ENCODE measurements at places on chromosomes 3 and 15.
A peak's percentile ranks its signal among the peaks of the same experiment; 100 is the strongest.

GRCh38 chr3:172043766-172044165 lies 4.4 kb downstream of the FNDC3B start:
- no peak for DNase-seq

- DNase-seq, result no peak
These were observed 17.3 kb downstream of the PP2D1 start for GRCh38 chr3:19994796-19995195.

DNA sequence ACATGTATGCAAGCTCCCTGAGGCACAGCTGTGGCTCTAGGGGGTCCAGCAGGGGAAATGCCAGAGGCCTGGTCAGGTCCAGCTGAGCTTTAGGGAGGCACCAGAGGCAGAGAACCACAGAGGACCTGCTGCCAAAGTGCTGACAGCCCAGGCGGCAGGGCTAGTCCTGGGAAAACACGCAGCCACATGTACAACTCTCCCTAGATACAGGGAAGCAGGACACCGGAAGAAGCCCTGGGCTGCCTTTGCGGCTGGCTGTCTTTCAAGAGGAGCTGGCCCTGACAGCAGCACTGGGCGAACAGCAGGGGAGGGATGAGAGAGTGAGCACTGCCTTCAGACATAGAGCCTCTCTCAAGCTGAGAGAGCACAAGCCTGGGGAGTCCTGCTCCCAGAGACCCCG lies 40.7 kb downstream of the RFT1 start:
- DNase-seq, result no peak

- no peak for DNase-seq
These were observed 267.3 kb downstream of the FOXP1 start for GRCh38 chr3:71316066-71316777.

GRCh38 chr15:89898614-89899294 lies 5.0 kb upstream of the AP3S2 start:
- peak; percentile 35 for DNase-seq

DNA sequence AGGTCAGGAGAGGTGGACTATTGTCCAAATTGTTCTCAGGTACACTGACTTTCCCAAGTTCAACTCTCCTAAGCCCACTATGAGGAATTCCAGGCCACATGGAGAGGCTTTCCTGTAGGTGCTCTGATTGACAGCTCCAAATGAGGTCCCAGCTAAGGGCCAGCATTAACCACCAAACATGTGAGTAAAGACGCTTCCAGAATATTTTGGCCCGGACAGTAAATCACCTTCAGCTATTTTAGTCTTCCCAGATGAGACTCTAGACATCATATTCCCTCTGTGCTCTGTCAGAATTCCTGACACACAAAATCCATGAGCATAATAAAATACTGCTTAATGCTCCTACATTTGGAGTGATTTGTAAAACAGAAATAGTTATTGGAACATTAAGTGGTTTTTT lies 135.5 kb downstream of the TGFBR2 start:
- DNase-seq, result no peak

DNA sequence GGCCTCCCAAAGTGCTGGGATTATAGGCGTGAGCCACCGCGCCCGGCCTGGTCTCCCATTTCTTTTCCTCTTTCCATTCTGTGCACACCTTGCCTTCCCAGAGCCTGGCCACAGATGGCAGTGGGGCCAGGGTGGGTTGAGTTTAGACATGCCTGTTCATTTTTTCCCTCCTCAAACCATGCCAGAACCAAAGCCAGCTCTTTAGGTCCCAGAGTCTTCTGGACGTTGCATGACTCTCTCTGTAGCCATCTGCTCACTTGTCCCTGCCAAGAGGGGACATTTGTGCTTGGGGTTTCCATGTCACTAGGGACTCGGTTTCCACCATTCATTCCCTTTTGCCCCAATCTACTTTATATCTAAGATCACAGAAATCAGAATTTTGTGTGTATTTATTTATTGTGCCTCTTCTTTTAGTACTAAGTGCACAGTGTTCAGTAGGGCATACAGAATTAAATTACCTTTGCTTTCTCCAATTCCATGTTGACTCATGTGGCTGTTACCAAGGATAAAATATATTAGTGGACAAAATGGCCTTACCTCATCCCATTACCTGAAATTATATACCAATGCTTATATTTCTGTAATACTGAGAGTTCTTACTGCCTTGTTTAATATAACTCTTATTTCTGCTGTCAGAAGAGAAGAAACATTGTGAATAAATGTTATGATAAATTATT lies 49.6 kb downstream of the USP13 start:
- no peak for DNase-seq

GRCh38 chr3:47295322-47295721 lies 12.6 kb downstream of the KLHL18 start:
- DNase-seq, result no peak

DNA sequence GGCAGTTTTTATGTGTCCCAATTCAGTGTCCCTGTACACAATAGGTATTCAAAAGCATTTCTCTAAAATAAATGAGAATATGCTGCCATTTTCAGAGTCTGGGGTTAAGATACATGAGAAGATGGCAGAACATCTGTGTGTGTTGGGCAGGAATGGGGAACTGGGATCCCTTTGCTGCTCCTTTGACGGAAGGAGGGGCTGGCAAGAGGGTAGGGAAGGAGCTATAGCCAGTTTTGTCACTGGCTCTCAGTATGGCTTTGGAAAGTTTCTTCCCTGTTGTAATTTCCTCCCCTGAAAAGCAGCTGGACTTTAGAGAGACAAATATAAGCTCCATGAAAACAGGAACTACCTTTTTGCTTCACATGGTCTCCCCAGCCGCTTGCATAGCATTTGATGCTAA lies 137.5 kb upstream of the PRR23C start:
- DNase-seq, result no peak

DNA sequence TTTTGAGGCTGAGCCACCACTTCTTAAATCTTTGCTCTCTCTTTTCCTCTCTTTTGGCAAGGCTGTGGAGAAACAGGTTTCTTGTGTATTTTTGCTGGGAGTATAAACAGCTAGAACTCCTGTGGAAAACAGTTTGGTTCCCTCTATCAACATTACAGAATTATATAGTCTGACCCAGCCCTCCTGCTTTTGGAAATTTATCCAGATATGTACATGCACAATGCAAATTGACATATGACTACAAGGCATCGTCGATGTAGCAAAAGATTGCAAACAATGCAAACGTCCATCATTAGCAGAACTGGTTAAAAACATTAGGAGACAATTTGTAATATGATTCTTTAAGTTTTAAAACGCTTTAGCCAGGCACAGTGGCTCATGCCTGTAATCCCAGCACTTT lies 12.5 kb upstream of the MYO1E start:
- no peak for DNase-seq

GRCh38 chr15:28098360-28098765 lies 752 bp downstream of the OCA2 start:
- no peak for DNase-seq

DNA sequence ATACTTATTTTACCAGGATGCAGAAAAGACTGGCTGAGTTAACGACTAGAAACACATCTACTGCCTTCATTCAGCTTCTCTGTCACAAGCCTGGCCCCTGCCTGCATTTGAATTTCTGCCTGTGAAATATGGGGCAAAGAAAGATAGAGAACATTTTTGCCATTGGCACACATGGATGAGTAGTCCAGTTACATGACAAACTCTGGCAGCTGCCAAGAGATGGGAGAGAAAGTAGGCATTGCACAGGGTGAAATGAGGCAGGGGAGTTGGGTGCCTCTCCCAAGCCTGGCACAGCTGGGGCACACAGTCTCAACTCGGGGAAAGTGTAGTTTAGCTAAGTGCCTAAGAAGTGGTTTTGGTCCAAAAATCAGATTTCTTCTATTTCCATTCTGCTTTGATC lies 24.0 kb downstream of the ANXA2 start:
- no peak for DNase-seq

DNA sequence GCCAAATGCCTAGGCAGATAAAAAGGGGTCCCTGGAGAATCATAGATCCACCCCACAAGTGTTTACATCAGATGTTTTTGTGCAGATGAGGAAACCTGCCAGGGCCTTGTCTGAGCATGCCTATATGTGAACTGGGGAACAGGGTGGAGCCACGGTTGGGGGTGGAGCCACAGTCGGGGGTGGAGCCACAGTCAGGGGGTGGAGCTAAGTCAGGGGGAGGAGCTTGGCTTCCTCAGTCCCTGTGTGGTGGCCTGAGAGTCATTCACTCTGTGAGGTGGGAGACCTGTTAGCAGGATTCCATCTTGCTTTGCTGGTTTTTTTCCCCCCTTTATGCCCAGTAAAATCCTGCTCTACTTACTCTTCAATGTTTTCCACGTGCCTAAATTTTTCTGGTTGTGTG lies 57.8 kb upstream of the TGFBR2 start:
- DNase-seq, result peak; percentile 32

DNA sequence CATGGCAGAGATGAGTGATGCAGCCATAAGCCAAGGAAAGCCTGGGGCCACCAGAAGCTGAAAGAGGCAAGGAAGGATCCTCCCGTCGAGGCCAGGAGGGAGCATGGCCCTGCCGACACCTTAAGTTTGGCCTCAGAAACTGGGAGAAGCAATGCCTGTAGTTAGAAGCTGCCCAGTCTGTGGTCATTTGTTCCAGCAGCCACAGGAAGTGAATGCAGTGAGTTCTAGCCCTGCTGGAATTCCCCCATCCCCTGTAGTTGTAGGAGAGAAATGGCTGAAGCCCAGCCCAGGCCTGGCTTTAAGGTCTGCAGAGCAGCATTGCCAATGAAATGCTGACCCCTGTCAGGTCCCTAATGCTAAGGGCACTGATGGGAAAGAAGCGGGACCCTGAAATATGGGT lies 12.2 kb upstream of the CHSY1 start:
- DNase-seq, result no peak

- DNase-seq, result no peak
These were observed 6.9 kb downstream of the ADAMTS17 start for GRCh38 chr15:100334905-100335304.

- DNase-seq, result no peak
These were observed 54.5 kb downstream of the SATB1 start for GRCh38 chr3:18370672-18371071.

DNA sequence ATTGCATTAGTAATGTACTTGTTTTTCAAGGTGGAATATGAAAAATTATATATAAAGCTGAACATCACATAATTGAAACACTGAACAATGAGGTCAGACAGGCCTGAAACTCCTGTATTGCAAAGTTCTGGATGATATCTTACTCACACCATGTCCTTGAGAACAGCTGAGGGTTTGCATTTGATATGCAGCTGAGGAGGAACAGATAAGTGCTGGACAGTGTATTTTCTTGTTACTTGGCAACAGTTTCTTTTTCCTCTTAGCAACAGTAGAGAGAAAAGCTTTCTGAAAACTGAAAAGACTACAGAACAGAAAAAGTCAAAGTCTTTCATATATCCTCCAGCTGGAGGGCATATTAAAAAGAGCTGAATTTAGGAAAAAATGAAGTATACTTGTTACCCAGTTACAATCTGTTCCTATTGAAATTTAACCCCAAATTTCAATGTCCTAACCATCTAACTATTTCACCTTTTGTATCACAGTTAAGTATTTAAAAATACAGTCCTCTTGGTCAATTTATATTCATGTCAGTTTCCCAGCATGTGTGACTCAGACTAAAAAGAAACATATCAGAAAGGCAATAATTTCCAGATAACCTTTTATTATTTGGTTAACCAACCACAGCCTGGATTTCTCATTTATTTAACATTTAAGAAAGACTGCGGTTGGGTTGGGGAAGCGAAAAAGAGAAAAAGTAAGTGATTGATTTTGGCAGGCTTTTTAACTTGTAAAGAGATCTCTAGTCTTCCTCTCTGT lies 733.0 kb upstream of the DPPA4 start:
- no peak for DNase-seq

DNA sequence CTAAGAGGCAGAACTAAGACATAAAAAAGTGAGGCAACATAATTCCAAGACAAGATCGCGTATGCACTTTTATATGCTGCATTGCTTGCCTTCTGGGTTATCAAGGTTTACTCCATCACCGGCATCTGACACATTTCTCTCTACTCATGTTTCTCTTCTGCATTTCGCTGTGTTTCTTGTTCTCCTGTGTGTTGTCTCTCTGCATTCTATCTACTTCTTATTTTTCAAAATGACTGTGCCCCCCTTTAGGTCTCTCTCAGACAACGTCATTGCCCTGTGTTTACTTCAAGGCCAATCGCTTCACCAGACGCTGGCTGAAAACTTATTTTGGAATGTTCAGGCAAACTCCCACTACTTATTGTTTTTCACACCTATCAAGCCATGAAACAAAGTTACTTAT lies 280.4 kb downstream of the KCNH8 start:
- no peak for DNase-seq

GRCh38 chr3:190301591-190301990 lies 20.7 kb downstream of the CLDN1 start:
- DNase-seq, result no peak

DNA sequence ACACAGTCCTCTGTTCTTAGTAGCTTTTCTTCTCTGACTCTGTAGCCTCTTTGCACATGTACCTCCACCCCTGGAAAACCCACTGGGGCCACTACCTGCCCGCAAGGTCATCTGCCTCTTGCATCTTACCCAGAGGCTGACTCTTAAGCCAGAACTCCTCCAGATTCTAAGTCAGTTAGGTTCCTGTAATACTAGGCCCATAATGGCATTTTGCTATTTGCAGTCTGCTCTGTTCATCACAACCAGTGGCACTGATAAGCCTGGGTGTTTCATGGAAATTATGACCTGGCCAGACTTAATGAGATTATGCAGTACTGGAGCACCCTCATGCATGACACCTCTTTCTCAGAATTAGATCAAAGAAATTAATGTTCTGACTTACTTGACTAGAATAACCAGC lies 31.7 kb upstream of the ATG7 start:
- peak; percentile 48 for DNase-seq

DNA sequence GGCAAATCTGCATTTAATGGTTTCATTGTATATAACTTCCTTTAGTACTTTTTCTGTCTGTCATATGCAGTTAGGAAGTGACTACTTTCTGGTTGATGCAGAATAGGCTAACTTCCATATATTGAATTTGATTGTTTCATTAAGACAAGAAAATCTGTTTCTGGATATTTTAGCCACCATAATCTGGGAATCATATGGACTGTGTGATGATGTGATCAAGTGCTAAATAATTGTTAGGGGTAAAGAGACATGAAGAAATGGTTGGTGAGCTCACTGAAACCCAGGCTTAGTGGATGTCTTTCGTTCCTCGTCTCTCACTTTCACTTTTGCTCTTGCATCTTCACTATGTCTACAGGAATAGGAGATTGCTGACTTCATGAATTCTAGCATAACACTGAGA lies 3.5 kb upstream of the MNS1 start:
- no peak for DNase-seq

DNA sequence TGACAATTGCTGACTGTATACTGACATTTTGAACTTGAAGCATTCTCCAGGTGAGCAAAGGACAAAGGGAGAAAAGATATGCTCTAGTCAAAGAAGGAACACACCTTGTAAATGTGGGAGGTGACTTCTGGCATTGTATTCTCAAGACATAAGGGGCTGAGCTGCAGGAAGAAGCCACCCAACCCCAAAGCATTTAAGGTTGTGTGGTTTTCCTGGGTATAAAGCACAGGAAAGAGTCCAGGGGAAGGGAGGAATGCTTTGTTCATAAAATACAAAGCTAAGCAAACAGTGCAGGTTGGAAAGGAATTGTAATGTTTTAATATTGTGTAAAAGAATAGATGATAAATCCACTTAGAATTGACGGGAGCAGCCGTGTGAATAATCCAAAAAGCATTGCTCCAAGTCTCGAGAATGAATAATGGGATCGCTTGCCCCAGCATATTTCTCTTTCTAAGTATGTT lies 102.4 kb upstream of the LRIG1 start:
- DNase-seq, result no peak

All from stimulated activated CD4-positive, alpha-beta T cell treated with anti-CD3 and anti-CD28 coated beads, Interleukin-2, amount 100 ng/mL, for 24 hours (primary cell).